ENCODE measurements at places on chromosomes 11 and 22.

- DNase-seq = no peak
These were observed 333.3 kb downstream of the TTC28 start for GRCh38 chr22:28346308-28346707.

- no peak for DNase-seq
These were observed 846.6 kb upstream of the ANO3 start for GRCh38 chr11:25485315-25485714.

DNA sequence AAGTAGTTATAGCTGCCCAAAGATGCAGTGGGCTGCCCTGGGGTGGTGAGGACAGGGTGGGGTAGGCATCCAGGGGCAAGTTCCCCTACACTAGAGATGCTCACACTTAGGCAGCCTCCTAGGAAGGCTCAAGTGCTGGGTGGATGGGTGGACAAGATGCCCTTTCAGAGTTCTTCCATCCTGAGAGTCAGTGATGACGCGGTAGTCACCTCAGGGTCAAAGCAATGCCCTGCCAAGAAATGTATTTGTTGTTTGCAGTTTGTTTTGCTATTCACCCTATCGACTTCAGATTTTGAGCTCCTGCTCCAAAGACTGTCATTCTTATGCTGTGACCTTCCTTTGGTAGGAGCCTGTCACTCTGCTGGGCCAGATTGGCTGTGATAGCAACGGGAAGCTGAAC lies 18.9 kb downstream of the POLA2 start:
- DNase-seq = no peak

DNA sequence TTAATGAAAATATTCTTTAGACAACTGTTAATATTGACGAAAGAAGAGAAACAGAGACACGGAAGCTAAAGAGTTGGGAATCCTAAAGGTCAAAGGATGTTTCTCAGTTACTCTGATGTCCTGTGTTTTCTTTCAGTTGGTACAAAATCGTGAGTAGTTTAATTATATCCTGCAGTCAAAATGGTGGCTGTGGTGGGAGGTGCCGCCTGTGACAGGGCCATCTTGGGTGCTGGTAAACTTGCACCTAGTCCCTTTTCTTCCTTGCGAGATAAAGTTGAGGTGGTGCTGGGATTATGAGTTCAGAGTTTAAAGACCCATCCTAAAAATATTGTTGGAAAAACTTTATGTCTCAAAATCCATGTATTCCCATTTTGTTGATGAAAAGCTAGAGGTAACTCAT lies 2.2 kb downstream of the CECR2 start:
- DNase-seq = no peak

- no peak for DNase-seq
These were observed 15.3 kb downstream of the KCNJ5 start for GRCh38 chr11:128906185-128907050.

DNA sequence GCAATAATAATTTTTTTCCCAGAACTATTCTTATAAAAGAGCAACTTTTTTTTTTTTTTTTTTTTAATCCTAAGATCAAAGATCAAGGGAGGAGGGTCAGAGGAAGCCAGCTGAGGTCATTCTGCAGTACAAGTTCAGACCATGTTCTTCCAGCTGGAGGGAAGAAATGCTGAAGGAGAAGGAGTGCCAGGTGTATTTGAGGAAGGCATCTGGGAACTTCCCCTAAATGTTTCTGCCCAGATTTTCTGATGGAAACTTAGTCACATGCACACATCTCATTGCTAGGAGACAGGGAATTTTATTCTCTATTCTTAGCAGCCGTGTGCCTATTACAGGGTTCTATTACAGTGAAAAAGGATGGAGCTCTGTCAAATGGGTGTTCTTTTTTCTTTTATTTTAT lies 208.4 kb downstream of the ARHGAP42 start:
- DNase-seq = no peak

GRCh38 chr11:120462825-120463224 lies 48.7 kb upstream of the GRIK4 start:
- DNase-seq = no peak

DNA sequence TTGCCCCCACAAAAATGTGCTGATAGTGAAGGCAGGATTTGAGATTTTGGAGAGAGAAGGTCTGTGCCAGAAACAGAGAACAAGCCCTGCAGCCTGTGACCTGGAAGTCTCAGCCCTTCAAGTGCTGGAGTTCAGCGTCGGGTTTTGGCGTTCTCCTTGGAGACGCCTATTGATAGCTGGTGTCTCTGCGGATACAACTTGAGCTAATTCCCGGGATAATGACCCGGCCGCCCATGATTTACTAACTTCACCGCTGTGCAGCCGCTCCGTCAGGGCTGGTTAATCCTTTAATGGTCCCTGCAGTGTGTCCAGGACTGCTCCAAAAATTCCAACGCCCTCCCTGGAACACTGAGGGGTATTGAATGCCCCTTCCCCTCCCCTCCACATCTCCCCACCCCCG lies 76.6 kb downstream of the WT1 start:
- no peak for DNase-seq

DNA sequence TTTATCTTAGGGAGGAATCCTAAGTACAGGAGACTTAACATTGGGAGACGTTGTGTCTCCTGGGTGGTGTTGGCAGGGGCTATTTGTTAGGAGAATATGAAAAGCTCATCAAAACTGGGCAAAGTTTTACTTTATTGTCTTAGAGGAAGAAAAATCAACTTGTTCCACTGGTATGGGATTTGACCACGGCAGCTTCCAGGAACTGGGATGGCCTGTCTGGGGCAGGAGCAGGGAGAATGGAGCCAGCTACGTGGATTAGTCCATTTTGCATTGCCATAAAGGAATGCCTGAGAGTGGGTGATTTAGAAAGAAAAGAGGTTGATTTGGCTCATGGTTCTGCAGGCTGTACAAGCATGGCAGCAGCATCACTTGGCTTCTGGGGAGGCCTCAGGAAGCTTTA lies 198.4 kb downstream of the ADAMTS15 start:
- no peak for DNase-seq

DNA sequence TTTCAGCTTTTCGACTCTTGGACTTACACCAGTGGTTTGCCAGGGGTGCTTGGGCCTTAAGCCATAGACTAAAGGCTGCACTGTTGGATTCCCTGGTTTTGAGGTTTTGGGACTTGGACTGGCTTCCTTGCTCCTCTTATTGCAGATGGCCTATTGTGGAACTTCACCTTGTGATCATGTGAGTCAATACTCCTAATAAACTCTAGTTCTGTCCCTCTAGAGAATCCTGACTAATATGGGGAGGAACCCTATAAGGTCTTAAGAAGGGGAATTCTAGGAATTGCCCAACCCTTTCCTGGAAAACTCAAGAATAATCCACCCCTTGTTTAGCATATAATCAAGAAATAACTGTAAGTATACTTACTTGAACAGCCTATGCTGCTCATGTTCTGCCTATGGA lies 491.8 kb downstream of the TMEM135 start:
- no peak for DNase-seq

GRCh38 chr11:39021539-39021938 lies 2423.5 kb upstream of the RAG2 start:
- no peak for DNase-seq

DNA sequence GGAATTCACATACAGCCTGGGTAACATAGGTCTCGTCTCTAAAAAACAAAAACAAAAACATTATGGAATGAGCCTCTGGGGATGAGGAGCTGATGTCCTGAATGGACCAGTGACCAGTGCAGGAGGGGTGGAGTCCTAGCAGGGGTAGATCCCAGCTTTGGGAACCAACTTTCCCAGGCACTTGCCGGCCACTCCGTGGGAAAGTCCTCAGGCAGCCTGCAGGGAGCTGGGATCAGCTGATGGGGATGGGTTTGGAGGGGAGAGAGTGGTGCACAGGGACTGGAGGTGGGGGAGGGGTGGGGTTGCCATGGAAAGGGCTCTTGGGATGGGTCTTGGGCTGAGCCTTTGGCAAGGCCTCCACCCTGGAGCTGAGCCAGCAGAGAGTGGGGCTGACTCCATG lies 19.1 kb downstream of the MGAT3 start:
- DNase-seq = no peak

GRCh38 chr11:64864135-64864472 lies 14.3 kb downstream of the EHD1 start:
- no peak for DNase-seq

GRCh38 chr11:16312233-16312765 lies 44.0 kb downstream of the SOX6 start:
- no peak for DNase-seq

DNA sequence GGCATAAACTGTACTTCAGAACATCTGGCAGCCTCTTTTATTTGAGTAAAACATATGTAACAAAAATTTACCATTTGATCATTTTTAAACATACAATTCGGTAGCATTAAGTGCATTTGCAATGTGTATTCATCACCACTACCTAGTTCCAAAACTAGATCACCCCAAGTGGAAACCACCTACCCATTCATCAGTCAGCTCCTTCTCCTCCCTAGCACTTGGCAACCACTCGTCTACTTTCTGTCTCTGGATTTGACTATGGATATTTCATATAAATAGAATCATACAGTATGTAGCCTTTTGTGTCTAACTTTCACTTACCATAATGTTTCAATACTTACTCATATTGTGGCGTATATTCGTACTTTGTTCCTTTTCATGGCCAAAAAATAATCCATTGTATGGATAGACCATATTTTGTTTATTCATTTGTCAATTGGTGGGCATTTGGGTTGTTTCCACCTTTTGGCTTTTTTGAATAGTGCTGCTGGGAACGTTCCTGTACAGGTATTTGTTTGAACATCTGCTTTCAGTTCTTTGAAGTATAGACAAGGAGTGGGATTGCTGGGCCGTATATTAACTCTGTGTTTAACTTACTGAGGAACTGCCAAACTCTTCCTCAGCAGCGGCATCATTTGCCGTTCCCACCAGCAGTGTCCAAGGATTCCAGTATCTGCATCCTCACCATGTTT lies 27.2 kb upstream of the ADORA2A start:
- DNase-seq = no peak

- no peak for DNase-seq
These were observed 83.1 kb downstream of the SHANK2 start for GRCh38 chr11:71169313-71169712.

DNA sequence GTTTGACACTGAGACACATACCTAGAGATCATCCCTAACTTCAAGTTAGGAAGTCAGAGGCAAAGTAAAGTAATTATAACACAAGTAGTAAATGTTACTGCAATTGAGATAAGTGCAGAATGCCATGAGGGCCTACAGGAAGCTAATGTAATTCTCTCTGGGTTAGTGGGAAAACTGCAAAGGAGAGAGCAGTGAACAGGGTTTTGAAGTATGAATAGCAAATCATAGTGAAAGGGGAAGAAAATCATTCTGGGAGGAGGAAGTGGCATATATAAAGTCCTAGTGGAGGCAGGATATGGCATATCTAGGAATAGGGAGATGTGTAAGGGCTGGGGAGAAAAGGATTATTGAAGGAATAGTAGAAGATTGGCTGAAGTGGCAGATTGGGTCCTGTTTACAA lies 27.9 kb downstream of the RNF169 start:
- DNase-seq = no peak

GRCh38 chr11:2797121-2797711 lies 88.4 kb downstream of the CDKN1C start:
- no peak for DNase-seq

DNA sequence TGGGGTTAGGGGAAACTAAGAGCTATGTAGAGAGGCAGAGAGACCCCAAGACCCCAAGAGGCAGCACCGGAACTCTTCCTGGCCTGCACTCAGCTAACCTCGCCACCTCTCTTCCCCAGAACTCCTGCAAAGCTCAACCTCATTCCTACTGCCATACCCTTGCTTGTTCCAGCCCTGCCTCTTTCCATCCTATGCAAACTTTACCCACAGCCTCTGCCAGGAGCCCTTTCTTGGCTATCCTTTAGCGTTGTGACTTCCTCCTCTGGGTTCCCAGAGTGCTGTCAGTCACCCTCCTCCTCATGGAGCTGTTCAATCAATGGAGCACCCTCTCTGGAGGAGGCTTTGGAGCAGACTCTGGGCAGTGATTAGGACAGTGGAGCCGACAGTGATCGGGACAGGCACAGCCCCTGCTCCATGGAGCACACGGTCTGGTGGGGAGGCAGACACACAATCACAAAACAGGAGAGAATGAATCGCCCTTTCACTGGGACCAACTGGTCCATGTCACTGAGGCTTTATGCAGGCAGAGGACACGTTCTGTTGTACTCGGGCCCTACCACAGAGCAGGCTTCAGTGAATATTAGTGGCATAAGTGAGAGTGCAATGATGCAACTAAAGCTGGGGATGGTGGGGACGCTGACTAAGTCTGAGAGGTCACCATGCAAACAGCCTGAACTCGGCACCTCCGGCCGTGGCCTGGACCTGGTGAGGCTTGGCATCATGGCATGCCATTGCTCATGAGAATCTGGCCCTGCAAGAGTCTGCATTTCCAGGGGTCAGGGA lies 24.6 kb upstream of the P2RY2 start:
- no peak for DNase-seq

DNA sequence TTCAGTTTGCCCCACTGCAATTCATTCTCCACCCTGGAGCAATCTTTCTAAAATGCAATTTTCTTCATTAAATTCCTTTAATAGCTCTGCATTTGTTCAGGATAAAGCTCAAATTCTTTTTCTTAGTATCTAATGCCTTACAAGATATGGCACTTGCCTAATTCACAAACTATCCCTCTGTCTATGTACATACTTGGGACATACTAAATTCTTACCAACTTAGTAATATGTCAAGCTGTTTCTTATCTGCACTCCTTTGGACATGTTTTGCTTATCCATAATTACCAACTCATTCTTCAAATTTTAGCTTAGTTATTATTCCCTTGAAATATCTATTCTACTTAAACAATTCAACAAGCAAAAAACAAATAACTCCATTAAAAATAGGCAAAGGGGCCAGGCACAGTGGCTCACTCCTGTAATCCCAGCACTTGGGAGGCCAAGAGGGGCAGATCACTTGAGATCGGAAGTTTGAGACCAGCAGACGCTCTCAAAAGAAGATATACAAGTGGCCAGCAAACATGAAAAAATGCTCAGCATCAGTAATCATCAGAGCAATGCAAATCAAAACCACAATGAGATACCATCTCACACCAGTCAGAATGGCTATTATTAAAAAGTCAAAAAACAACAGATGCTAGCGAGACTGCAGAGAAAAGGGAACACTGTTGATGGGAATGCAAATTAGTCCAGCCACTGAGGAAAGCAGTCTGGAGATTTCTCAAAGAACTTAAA lies 96.9 kb downstream of the FAM76B start:
- no peak for DNase-seq

GRCh38 chr11:96168623-96169022 lies 174.4 kb downstream of the MAML2 start:
- no peak for DNase-seq

DNA sequence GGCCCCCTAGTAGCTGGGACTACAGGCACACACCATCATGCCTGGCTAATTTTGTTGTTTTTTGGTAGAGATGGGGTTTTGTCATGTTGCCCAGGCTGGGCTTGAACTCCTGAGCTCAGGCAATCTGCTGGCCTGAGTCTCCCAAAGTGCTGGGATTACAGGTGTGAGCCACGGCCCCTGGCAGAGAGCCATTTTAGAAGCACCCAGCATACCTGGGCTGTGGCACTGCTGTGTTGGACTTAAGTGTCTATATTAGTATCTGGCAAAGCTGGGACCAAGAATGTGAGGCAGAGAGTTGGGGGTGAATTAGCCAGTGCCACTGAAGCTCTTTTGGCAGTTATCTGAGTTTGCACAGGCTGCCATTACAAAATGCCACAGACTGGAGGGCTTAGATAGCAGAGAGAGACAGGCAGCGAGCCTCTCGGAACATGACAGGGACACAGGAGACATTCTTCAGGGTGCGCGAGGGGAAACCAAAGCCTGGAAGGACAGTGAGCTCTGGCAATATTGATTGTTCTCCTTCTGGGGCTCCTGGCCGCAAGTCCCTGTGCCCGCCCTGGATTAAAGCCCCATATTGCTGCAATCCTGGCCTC lies 87.7 kb upstream of the ALX4 start:
- no peak for DNase-seq

GRCh38 chr11:80388130-80388529 lies 947.3 kb upstream of the TENM4 start:
- no peak for DNase-seq

Data from NCI-H1105 (cell line).